ENCODE measurements at places on chromosomes 6 and 20.

GRCh38 chr6:105488516-105489215 is 85.8 kb upstream of the PREP start:
- DNase-seq, result no peak

DNA sequence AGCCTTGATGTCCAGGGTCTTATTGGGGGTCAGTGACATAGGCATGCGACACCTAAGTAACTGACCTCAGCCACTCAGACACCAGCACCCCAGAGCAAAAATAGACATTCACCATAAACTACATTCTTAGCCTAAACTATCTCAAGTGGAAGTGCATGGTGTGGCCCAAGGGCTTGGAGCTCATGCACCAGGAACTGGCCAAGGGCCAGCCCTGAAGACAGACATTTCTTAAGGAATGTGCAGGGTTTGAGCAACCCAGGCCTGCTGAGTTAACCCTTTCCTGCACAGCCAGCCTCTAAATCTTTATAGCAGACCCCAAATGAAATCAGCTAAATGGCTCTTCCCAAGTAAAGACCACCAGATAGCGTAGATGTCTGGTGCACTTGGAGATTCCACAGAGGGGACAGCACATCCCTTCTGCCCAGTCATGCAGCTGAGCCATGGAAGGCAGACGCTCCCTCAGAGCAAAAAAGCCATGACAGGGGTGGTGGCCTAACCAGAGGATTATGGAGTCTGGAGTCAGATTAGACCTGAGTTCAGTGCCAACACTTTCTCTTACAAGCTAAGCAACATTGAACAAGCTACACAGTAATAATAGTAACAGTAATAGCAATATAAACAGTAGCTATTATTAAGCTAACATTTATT is 222.6 kb downstream of the ZMYND8 start:
- no peak for DNase-seq

- no peak for DNase-seq
Observed at GRCh38 chr6:87340230-87340629, 4.4 kb upstream of the C6orf163 start.

DNA sequence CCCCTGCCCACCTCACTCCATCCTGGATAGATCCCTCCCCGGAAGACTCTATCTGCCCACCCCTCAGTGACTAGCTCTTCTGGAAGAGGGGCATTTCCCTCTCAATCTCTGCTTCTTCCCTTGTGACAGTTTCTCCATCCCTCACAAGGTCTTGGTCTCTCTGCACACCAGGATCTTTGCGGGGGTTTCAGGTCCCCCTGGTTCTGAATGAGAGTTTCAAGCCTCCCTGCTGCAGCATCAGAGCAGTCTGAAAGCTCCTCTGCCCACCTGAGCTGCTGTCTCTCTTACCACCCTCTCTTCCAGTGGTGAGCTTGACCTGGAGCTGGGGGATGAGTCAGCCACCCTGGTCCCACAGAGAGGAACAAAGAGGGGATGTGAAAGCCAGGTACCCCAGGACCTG is 24.4 kb downstream of the TNXB start:
- no peak for DNase-seq

- DNase-seq, result no peak
Observed at GRCh38 chr6:129895692-129896091, 34.6 kb upstream of the TMEM244 start.

GRCh38 chr6:41872147-41872546 is 23.0 kb downstream of the USP49 start:
- no peak for DNase-seq

- no peak for DNase-seq
Observed at GRCh38 chr20:63333241-63333836, 27.8 kb downstream of the CHRNA4 start.

DNA sequence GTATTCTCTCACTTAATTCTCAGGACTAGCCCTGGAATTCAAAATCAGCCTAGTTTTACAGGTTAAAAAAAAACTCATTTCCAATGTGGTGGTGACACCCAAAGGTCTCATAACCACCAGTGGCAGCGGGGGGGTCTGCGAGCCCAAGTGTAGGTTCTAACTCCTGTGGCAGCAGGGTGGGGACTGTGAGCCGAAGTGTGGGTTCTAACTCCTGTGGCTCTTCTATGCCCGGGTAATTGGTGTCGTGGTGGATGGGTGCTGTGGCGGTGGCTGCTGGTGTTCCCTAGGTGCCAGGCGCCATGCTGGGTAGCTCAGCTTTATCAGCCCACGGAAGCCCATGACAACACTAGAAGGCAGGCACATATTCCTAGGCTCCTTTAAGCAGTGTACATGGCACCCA is 4.9 kb upstream of the ANKRD60 start:
- DNase-seq, result no peak

DNA sequence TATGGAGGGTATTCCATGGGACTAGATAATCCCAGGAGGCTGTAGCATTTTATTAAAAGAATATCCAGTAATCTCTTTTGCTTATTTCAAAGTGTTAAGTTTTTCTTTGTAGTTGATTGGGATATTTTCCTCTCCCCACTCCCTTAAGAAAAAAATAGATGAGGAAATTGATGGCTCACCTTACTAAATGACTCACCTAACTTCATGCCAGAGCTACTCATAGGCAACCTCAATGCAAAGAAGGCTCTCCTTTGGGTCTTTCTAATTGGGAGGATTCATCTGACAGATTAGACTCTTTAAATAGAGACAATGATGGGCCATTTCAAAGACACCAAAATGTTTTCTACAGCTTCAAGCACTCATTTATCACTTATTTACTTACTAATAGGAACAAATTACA is 528.5 kb upstream of the BTBD3 start:
- no peak for DNase-seq

DNA sequence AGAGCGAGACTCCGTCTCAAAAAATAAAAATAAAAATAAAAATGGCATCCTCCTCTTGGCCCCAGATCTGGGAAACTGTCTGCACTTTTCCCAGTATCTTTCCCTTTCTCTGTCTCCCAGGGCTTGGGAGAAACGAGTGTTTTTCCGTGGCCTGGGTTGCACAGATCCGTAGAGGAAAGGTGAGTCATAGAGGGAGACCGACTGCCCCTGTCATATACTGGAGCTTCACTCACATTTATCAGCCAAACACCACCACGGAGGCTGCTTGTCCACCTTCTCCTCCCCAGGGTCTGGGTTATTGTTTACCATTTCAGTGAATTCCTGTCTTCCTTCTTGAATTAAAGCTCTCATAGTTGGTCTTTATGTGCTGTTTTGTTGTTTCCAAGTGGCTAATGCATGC is 31.9 kb upstream of the EIF2S2 start:
- no peak for DNase-seq

GRCh38 chr6:167770291-167770955 is 56.3 kb upstream of the AFDN start:
- no peak for DNase-seq

GRCh38 chr6:131728296-131728939 is 17.6 kb upstream of the CTAGE9 start:
- DNase-seq, result no peak

- DNase-seq, result peak; percentile 91
Observed at GRCh38 chr20:43271980-43272379, 82.3 kb upstream of the PTPRT start.

GRCh38 chr6:32658268-32658897 is 8.1 kb downstream of the HLA-DQB1 start:
- DNase-seq, result no peak

- no peak for DNase-seq
Observed at GRCh38 chr6:166736634-166737033, 109.6 kb upstream of the RPS6KA2 start.

DNA sequence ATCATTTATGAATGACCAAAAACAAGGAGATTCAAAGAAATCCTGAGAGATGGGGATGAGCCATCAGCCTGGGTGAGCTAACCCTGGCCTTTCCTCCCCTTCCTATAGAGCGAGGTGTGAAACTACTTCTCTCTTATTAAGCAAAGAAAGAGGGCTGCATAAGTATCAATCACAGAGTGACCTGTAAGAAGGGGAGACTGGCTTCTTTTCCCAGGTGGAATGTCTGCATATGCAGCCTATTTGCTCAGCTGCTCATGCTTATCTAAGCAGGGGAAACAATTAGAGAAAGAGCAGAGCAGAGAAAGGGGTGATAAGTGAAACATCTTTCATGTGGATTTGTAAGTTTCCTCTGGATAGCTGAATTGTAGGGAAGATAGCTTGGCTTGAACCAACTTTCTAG is 160.0 kb downstream of the PKHD1 start:
- no peak for DNase-seq

DNA sequence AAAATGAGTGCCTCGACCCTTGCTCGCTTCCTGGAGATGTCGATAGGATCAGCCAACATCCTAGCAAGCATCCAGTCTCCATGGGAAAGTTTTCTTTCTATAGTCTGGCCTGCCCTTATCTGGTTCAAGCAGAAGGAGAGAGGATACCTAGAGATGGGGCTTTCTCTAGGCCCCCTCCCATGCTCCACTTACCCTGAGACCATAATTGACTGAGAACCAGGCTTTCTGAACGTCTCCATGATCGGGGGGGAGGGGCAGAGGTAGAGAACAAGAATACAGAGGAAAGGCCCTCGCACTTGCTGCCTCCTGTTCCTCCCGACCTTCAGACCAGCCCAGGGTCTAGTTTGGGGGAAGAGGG is 31.6 kb upstream of the EPB41L1 start:
- DNase-seq, result no peak

GRCh38 chr6:6885521-6886170 is 222.1 kb upstream of the RREB1 start:
- no peak for DNase-seq

DNA sequence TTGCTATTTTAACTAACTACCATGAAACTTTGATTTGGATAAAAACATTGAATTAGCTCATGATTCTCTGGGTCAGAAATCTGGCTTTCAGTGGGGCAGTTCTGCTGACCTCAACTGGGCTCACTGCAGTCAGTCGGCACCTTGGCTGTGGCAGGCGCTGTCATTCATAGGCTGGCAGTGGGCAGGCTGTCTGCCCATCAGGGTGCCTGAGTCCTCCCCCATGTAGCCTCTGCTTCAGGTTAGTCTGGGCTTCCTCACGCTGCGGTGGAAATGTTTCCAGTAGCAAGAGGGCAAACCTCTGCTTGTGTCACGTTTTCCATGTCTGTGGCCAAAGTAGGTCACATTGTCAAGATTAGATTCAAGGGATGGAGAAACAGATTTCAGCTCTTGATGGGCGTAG is 251.0 kb upstream of the TCF21 start:
- DNase-seq, result no peak

DNA sequence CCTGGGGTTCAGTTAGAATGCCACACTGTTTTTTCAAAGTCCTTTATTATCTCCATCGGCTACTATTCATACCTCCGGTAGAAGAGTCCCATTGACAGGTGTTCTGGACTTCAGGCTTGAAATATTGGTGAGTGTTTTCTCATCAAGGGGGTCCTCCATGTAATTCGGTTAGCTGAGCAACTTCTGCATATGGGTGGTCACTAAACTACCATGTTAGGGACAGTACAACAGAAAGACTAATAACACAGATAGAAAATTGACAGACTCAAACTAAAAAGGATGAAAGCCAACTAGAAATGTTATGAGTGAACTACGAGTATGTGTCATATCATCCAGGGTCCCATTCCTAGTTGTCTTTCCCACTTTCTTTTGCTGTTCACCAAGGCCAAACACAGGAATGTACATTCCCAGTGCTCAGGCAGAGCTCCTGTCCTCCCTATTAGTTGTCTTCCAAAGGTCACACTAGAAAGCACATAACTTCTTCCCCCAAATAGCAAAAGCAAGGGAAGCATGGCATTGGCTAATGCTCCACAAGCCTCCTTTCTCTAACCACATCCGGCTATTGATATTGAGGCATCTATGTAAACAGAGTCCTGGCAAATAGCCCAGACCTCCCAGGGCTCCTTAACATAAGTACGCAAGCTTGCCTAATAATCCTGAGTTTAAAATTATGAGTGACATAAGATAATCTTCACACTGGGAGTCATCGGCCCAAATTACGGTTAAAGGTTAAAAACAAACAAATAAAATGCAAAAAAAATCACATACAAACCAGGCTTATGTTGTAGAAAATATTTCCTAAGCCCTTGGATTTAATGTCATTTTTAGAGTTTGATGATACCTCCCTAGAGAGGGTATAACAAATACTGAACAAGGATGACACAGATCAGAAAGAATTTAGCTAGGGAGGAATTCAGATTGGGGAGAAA is 13.2 kb downstream of the CCN2 start:
- no peak for DNase-seq

DNA sequence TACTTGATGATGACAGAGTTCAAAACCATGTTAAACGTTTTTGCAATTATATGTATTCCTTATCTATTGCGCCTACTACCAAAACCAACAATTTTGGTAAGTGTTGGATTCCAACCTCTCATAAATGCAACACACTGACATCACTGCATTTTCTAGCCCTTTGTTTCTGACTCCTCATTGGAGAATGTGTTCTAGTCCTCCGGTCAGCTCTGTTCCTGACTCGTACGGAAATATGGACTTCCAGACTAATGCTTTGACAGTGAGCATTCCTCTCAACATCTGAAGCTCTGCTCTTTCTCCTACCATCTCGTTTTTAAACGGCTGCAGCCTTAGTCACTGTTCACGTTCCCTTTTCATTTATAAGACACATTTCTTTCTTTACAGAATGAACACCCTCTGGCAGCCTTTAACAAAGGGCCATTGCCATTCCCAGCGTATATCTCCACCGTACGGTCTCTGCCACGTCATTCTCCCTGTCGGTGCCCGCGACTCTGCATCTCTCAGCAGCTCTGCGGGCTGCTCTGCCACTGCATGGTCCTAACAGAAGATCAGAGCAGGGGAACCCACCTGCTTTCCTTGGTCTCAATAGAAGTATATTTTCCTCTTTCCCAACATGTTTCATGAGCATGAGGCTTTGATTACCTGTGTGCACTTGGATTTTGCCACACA is 103.0 kb upstream of the SYNDIG1 start:
- no peak for DNase-seq

GRCh38 chr6:2103765-2104523 is 141.5 kb downstream of the GMDS start:
- DNase-seq, result peak; percentile 77

GRCh38 chr6:73579851-73580246 is 59.0 kb upstream of the EEF1A1 start:
- DNase-seq, result no peak

- no peak for DNase-seq
Observed at GRCh38 chr20:54127855-54128574, 45.8 kb downstream of the CYP24A1 start.

GRCh38 chr20:43379239-43379917 is 78.3 kb upstream of the SRSF6 start:
- DNase-seq, result no peak

DNA sequence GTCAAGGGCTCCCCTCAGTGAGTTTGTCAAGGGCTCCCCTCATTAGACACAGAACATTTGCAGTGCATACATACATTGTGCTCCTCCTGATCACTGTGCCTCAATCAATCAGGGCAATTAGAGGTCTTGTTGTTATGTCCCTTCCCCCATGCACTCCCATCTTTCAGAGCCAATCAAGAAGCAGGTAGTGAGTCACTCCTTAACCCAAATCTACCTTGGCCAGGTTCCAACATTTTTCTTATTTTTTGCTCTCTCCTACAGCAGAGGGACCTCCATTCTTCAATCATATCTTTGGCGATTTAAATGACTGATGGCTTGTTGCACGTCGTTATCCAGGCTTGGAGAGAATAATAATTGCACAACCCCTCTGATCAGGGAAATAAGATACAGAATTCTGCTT is 409.9 kb upstream of the SPTLC3 start:
- no peak for DNase-seq

- no peak for DNase-seq
Observed at GRCh38 chr6:68756454-68757375, 121.6 kb downstream of the ADGRB3 start.

Data from brain (organoid and tissue), 16 donors.